ENCODE measurements at places on chromosomes 2 and 18.

DNA sequence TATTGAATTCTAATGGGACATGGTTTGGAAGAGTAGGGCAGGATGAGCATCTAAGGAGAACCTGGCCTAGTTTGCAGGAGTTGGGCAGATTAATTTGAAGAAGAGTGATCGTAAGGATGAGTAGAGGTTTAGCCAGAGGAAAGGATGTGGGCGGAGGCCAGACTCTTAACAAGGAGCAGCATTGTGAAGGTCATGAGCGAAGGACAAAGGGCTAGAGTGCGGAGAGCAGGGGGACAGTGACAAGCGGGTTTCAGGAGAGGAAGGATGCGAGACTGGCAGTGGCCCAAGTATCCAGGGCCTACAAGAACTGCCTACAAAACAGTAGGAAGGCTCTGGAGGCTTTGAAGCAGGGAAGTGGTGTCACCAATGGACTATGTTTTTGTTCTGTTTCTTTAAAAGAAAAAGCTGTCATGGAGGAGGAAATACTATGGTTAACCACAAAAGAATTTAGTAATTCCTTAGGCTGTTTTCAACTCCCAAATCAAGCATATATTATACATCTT lies 20.1 kb downstream of the SLC66A3 start:
- DNase-seq, result no peak

DNA sequence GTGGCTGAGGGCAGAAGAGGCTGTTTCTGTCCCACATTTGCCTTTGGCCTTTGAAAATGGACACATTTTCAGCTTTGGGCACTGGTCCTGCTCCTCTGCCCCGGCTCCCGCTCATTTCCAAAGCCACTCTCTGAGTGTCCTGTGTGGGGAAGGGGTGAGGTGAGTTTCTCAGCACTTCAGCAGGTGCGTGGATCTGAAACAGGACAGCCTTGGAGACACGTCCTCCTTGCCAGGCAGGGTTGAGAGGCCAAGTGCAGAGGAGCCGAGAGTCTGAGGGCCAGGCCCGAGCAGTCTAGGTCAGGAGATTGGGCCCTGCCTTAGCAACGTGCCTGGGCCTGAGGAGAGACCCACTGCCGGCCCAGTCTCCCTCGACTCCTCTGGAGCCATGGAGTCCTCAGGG lies 21.9 kb upstream of the ALPI start:
- DNase-seq, result no peak

- DNase-seq, result no peak
Measured at GRCh38 chr2:29397039-29397438, 281.8 kb downstream of the CLIP4 start.

DNA sequence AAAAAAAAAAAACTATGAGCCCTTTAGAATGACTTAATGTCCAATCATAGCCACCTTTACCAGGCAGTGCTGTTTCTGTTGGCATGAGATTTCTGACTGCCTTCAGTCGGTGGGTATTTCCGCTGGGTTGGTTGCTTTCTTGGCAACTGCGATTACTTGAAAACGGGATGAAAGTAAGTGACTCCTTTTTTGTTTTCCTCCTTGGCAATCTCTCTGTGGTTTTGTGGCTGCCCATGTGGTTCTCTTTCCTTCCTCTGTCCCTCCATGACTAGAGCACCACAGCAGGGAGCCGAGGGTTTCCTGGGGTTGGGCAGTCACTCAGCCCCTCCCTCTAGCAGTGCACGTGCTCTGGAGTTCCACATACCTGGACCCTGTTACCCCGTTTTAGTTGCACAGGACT lies 112.1 kb downstream of the KLHL29 start:
- no peak for DNase-seq

GRCh38 chr2:111208639-111209038 lies 87.9 kb downstream of the BCL2L11 start:
- no peak for DNase-seq

- no peak for DNase-seq
Measured at GRCh38 chr2:169131587-169132512, 62.5 kb downstream of the DHRS9 start.

DNA sequence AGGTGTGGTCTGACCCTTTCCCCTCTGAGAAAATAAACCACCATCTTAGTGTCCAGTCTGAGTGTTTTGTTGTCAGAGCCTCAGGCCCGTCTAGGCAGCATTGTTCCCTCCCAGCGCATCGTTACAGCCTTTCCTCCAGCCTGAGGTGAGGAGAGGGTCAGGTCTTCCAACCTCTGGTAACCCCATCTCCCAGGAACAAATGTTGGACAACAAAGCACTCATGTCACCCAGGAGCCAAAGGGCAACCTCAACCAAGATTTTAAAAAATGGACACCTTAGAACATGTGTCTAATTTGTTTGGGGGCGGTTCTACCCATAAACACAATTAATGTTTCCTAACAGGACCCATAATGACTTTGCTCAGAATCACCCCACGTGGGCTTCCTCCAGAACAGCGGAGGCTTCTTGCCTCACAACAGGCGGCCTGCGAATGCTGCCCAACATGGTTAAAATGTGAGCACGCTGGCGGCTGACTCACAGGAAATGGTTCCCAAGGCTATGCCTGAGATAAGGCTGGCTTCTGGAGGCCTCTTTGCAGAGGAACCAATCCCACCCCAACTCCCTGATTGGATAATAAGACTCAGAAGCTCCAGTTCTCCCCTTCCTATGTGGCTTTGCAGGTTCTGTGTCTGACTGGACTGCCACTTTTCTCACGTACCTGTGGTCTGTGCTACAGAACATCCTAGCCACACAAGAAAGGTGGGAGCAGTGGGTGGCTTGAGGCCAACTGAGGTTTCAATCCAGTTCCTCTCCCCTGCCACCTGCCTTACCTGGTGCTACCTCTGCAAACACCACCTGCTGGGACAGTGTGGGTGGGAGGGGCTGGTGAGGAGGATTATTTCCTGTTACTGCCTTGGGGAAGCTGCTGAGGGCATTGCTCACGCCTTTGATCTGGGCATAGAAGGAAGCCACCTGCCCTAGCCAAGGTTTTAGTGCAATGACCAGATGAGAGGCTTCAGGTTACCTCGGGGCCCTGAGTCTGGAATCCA lies 108.8 kb downstream of the B3GNT2 start:
- no peak for DNase-seq

DNA sequence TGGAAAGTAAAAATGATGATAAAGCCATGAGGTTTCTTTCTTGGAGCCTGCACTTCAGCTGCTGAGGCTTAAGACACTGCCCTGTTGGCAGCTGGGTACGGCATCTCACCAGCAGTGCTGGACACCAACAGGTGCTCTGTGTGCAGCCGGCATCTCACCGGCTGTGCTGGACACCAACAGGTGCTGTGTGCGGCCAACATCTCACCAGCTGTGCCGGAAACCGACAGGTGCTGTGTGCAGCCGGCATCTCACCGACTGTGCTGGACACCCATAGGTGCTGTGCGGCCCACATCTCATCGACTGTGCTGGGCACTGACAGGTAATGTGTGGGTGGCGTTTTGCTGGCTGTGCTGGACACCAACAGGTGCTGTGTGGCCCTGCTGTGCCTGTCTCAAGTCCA lies 190.8 kb downstream of the TMEM18 start:
- DNase-seq, result no peak

- DNase-seq, result no peak
Measured at GRCh38 chr2:64651590-64651989, 2.1 kb downstream of the SERTAD2 start.

GRCh38 chr2:156852210-156852609 lies 405.3 kb upstream of the GALNT5 start:
- DNase-seq, result no peak

DNA sequence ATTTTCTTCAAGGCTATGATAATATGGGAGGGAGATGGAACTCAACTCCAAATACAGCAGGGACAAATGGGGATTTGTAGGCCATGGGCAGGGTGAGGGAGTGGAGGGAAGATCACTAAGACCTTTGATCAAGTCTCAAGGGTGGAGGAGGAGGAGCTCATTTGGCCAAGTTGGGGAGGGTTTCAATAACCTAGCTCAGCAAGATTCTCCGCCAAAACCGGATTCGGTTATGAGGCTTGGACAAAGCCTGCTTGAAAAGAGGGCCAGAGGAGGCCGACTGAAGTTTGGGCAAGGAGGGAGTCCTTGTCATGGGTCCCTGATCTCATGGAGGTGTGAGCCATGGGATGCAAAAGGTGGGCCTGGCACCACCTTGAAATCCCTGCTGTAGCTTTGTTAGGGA lies 68.8 kb downstream of the TSN start:
- DNase-seq, result no peak

DNA sequence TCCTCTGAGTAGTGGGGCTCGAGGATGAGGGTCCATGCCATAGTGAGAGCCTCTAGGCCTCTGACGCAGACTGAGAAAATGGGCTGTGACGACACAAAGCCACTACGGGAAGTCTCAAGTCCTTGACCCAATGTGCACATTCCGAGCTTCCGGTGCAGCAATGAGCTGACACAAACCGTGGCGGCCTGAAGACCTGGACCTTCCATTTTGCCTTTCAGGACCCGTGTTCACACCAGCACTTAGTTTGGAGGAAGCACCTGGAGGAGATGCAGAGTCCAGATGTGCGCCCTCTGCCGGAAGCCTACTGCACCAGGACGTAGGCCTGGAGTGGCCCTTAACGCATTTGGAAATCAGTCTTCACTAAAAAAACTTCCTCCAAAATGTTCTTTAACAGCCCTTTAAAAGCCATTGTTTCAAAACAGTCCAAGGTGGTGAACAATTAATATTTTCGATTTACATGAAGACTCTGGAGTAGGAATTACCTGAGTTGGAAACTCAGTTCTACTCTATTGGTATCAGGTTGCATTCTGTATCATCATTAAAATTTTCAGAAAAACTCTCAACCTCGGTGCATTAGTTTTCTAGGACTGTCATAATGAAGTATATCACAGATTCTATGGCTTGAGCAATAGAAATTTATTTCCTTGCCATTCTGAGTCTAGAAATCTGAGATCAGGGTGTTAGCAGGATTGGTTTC lies 33.9 kb downstream of the BMP10 start:
- DNase-seq, result peak; percentile 53

DNA sequence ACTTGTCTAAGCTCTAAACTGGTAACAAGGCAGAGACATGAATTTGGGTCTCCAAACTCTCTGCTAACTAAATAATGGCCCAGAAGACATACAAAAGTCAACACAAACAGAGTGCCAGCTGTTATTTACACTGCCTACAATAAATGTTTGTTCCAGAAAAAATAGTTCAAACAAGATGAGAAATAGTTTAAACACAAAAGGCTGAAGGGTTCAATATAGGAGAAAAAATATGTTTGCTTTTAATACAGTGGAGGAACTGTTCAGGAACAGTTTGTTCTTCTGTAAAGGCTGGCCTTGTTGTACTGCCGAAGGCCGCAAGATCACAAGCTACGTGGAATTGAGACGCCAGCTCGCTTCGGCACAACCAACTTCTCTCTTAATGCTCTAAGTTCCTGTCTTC lies 74.6 kb downstream of the AFF3 start:
- no peak for DNase-seq

DNA sequence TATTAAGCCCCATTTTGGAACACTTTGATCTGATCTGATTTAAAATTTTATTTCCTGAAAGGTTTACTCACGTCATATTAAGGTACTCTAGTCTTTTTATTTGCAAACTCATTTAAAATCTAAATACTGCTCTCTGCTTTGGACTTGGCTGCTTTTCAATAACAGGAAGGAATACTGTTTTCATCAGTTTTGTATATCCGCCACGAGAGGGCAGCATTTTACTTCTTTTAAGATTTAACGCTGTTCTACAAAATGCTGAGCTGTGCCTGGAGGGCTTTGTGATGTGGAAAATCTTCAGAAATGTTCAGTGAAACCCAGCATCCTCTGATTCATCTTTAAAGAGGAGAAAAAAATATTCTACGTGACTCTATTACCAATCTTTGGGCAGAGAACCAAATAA lies 37.5 kb upstream of the SLC38A11 start:
- DNase-seq, result no peak

- no peak for DNase-seq
Measured at GRCh38 chr2:233456934-233457333, 102.6 kb downstream of the DGKD start.

DNA sequence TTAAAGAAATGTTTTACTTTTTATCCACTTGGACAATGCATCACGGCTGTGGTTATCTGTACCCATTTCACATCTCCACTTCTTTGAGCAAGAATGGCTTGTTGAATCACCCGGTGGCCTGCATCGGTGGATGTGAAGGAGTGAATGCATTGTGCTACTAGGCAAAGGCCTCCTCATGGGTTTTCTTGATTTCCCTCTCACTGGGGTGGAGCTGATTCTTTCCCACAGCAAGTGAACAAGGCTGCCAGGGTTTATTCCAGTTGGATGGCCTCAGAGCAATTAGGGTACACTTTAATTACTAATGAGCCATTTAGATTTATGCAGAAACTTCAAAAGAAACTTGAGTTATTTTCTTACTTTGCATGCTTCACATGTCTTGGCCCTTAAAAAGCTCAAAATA lies 387.1 kb downstream of the RND3 start:
- no peak for DNase-seq

DNA sequence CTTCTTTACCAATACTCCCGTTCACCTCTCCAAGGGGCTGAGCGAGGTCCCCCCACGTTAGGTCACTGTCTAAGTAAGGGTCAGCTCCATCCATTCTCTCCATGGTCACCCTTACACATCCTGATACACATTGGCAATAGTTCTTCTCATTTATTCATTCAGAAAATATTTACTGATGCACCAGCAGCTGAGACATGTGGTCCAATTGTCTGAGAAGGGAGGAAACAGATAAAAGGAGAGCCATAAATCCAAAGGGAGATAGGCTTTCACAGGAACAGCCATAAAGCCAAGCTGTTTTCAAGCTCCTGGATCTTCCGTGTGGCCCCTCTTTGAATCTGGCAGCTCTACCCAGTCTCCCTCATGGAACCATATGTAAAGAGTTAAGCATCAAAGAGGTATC lies 121.2 kb downstream of the TXNL1 start:
- DNase-seq, result no peak

DNA sequence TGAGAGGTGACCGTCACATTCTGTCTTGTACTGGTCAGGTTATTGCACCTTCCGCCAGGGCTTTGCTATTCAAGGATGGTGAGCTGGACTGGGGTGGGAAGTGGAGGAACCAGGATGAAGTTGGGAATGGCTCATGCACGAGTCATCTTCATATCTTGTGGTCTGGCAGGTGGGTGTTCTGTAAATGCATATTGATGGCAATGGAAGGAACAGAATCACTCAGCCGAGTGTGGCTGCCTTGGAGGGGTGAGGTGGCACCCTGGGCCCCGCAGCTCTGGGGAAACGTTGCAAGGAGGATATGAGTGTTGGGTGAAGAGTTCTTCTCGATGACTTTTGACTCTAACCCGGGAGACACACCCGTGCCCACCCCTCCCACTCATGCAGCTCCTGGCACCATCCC lies 1.2 kb downstream of the NEU2 start:
- DNase-seq, result no peak

Measured in activated B cell treated with CpG ODN at 0.5 μM for 24 hours (primary cell).